ENCODE measurements at places on chromosomes 16 and 17.

DNA sequence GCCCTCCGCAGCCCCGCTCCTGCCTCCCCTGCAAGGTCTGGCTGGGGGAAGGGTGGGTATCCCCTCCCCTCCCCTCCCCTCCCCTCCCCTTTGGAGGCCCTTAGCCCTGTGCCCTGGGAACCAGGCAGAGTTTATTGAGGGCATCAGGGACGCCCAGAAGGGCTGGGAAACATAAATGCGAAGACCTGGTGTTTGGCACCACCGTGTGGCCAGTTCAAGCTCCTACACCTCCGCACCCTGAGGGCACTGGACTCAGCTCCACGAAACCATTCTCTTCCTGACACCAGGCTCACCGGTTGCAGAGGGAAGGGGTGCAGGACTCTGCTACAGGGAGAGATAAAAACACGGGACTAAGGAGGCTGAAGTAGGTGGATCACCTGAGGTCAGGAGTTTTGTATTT, 1.0 kb upstream of the AIPL1 start:
- no peaks in the 10 kb centered on the region for H3K27me3 ChIP-seq
- H3K4me3 ChIP-seq: no peak overlapping the region
- no peak overlapping the region for H3K27ac ChIP-seq
- no peaks in the 10 kb centered on the region for H3K36me3 ChIP-seq

GRCh38 chr17:48751172-48751571, 22.6 kb upstream of the HOXB13 start:
- peaks cover 19% of the 10 kb centered on the region for H3K27me3 ChIP-seq
- no peak overlapping the region for H3K27ac ChIP-seq
- DNase-seq: no peak
- H3K4me3 ChIP-seq: no peak overlapping the region
- H3K36me3 ChIP-seq: no peaks in the 10 kb centered on the region

- H3K27ac ChIP-seq: peak overlapping the region; percentile 76
- H3K4me1 ChIP-seq: peaks cover 16% of the 10 kb centered on the region
- no peak for DNase-seq
- H3K4me3 ChIP-seq: no peak overlapping the region
Observed at GRCh38 chr16:87541147-87541871, 48.5 kb upstream of the ZCCHC14 start.

DNA sequence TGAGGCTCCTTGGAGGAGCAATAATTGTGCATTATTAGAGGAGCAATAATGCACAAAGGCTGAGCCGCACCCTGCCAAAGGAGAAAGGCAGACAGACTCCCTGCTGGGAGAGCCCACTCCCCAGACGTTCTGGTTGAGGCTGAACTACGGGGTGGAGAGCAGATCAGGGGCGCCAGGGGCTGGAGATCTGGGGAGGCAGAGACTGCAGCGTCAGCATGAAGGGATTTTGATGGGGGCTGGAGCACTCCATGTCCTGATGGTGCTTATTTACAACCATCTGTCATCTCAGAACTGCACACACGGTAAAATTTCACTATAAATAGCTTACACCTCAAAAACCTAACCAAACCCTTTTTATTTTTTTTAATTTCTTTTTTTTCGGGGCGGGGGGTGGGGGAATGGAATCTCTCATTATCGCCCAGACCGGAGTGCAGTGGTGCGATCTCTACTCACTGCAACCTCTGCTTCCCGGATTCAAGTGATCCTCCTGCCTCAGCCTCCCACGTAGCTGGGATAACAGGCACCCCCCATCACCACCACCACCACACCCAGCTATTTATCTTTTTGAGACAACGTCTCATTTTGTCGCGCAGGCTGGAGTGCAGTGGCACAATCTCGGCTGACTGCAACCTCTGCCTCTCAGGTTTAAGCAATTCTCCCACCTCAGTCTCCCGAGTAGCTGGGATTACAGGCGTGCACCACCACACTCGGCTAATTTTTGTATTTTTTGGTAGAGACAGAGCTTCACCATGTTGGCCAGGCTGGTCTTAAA, 4.3 kb upstream of the C16orf95 start:
- H3K4me3 ChIP-seq: no peak overlapping the region
- no peaks in the 10 kb centered on the region for H3K27me3 ChIP-seq
- no peaks in the 10 kb centered on the region for H3K36me3 ChIP-seq
- H3K4me1 ChIP-seq: peaks cover 27% of the 10 kb centered on the region
- H3K27ac ChIP-seq: no peak overlapping the region

DNA sequence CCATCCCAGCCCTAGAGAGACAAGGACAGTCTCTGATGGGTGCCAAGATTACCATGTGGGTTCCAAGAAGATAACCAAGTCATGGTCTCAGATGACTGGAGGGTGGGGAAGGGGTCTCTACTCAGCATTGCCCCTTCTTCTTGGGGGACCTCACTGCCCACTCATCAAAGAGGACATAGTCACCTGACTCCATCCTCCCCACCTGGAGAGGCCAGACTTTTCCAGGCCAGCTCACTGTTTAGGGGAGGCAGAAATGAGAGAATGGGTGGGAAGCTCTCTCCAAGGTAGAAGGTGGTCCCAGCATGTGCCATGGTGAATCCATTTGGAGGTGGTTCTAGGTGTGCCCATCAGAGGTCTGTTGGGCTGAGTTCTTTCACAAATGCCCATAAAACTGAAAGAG, 20.7 kb upstream of the IL21R start:
- H3K4me3 ChIP-seq: no peak overlapping the region
- DNase-seq: peak; percentile 85
- H3K4me1 ChIP-seq: no peaks in the 10 kb centered on the region
- no peaks in the 10 kb centered on the region for H3K27me3 ChIP-seq

- no peaks in the 10 kb centered on the region for H3K27me3 ChIP-seq
- H3K4me3 ChIP-seq: no peak overlapping the region
- no peak overlapping the region for H3K27ac ChIP-seq
- no peaks in the 10 kb centered on the region for H3K4me1 ChIP-seq
Observed at GRCh38 chr16:24037335-24037734, 201.6 kb downstream of the PRKCB start.

GRCh38 chr16:49330562-49331201, 42.9 kb upstream of the C16orf78 start:
- no peak overlapping the region for H3K27ac ChIP-seq
- H3K36me3 ChIP-seq: no peaks in the 10 kb centered on the region
- H3K4me3 ChIP-seq: no peak overlapping the region
- H3K27me3 ChIP-seq: no peaks in the 10 kb centered on the region

GRCh38 chr16:87265261-87265660, 51.9 kb downstream of the C16orf95 start:
- H3K36me3 ChIP-seq: no peaks in the 10 kb centered on the region
- no peaks in the 10 kb centered on the region for H3K27me3 ChIP-seq
- DNase-seq: no peak
- H3K27ac ChIP-seq: no peak overlapping the region
- H3K4me3 ChIP-seq: no peak overlapping the region

DNA sequence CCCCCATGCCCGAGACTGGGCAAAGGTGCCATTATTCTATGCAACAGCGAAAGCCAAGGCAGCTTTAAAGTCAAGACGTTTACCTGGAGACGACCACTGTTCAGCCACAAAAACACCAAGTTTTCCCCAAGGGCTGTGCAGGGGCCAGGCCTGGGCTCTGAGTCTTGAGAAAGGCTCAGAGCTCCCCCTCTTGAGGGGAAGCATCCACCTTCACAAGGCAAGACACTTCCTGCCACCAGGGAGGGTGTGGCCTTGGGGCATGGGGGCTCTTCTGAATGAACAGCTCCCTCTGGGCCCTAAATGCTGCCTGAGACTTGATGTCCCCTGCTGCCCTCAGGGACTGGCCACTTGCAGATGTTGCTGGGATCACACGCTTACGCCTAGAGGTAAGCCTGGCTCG, 26.5 kb downstream of the PDIA2 start:
- no peak for DNase-seq
- peaks cover 40% of the 10 kb centered on the region for H3K36me3 ChIP-seq
- no peak overlapping the region for H3K4me3 ChIP-seq
- H3K27ac ChIP-seq: no peak overlapping the region
- no peaks in the 10 kb centered on the region for H3K27me3 ChIP-seq

DNA sequence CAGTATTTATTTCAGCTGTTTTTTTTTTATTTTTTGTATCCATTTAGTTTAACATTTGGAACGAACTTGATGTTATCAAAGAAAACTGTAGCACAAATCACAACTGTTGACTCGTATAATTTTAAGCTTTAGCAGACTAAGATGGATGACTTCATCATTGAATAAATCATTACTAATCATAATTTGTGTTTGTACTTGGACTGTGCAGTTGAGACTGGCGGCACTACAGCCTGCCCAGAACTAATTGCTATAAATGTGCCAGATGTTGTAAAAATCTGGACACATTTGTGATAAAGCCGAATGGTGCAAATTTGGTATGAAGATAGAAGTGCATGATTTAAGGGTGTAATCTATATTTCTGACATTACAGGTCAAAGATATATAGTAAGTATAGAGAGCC, 897.7 kb upstream of the CDH8 start:
- DNase-seq: no peak
- H3K27ac ChIP-seq: no peak overlapping the region
- no peaks in the 10 kb centered on the region for H3K4me1 ChIP-seq
- no peaks in the 10 kb centered on the region for H3K36me3 ChIP-seq
- no peaks in the 10 kb centered on the region for H3K27me3 ChIP-seq

DNA sequence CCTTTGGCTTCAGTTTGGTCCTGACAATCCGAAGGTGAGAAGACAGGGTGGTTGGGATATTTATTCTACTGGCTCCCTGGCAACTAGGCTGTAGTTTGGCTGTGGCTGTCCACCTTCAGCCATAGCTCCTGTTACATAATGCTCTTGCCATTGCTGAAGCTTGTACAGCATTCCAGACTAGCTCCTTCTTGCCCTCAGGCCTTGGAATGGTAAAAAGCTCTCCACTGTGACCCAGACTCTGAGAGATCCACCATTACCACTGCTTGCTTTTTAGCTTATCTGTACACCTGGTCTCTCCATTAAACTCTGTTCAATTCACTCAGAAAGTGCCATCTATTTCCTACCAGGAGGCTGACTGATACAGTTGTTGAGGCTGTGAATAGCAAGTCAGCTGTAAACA, 231.8 kb upstream of the MON1B start:
- H3K4me3 ChIP-seq: no peak overlapping the region
- H3K27me3 ChIP-seq: no peaks in the 10 kb centered on the region
- H3K27ac ChIP-seq: no peak overlapping the region
- no peak for DNase-seq
- no peaks in the 10 kb centered on the region for H3K36me3 ChIP-seq

DNA sequence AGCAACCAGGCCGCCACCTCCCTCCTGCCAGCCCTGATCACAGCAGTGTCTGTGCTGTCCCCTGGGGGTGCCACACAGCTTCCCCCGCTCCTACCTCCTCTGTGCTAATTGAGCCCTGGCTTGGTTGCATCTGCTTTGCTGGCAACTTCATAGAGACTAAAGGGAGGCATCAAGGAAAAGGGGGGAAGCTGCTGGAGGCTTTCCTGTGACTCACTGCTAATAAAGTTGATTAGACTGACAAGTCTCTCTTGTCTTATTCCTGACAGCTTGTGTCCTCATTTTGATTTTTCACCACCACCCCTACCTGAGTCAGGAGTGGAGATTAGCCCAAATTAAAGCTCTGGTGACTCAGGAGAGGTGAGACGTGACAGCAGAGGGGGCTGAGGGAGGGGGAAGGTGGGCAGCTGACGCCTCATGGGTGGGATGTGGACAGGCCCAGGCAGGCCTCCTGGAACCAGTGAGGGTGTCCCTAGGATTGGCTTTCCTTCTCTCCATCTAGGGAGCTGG, 310.0 kb downstream of the CBLN1 start:
- H3K27me3 ChIP-seq: no peaks in the 10 kb centered on the region
- DNase-seq: no peak
- no peak overlapping the region for H3K4me3 ChIP-seq

- no peak for DNase-seq
- no peak overlapping the region for H3K27ac ChIP-seq
- H3K4me1 ChIP-seq: no peaks in the 10 kb centered on the region
- H3K36me3 ChIP-seq: no peaks in the 10 kb centered on the region
- H3K27me3 ChIP-seq: no peaks in the 10 kb centered on the region
- H3K4me3 ChIP-seq: no peak overlapping the region
Observed at GRCh38 chr16:56972403-56973293, 10.9 kb downstream of the CETP start.

GRCh38 chr16:20938426-20938825, 37.9 kb downstream of the LYRM1 start:
- no peak overlapping the region for H3K27ac ChIP-seq
- DNase-seq: no peak
- no peaks in the 10 kb centered on the region for H3K27me3 ChIP-seq

- no peaks in the 10 kb centered on the region for H3K36me3 ChIP-seq
- H3K4me1 ChIP-seq: peaks cover 63% of the 10 kb centered on the region
- peak overlapping the region; percentile 78 for H3K4me3 ChIP-seq
- peak overlapping the region; percentile 83 for H3K27ac ChIP-seq
- no peak for DNase-seq
Observed at GRCh38 chr16:22206842-22207714, 1.0 kb downstream of the EEF2K start.
